ENCODE measurements at places on chromosomes 2 and 18.

- DNase-seq, result no peak
Observed at GRCh38 chr2:54840559-54841468, 117.4 kb downstream of the EML6 start.

- no peak for DNase-seq
Observed at GRCh38 chr2:190404487-190404886, 3.7 kb upstream of the MFSD6 start.

- no peak for DNase-seq
Observed at GRCh38 chr2:101751276-101751815, 53.8 kb downstream of the MAP4K4 start.

- DNase-seq, result no peak
Observed at GRCh38 chr2:127465258-127465657, 47.0 kb downstream of the PROC start.

- DNase-seq, result no peak
Observed at GRCh38 chr2:142180820-142181533, 50.2 kb upstream of the LRP1B start.

- DNase-seq, result no peak
Observed at GRCh38 chr18:52541056-52541455, 201.1 kb downstream of the DCC start.

DNA sequence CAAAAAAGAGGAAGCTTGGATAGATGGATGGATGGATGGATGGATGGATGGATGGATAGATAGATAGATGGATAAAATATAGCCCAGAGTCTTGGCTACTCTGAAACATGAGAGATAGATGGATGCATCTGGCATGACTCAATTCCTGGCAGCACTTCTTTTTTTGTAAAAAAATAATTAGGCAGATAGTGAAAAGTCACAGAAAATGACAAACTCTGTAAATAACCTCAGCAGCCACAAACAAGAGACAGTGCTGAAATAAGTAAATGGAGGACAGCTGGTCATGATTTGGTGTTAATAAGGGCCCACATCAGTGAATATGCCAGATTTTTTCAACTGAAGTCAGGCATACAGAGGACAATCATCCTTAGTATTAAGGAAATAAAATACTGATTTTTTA lies 585.0 kb upstream of the GCFC2 start:
- DNase-seq, result no peak

GRCh38 chr2:24887307-24887874 lies 32.6 kb downstream of the ADCY3 start:
- DNase-seq, result no peak

DNA sequence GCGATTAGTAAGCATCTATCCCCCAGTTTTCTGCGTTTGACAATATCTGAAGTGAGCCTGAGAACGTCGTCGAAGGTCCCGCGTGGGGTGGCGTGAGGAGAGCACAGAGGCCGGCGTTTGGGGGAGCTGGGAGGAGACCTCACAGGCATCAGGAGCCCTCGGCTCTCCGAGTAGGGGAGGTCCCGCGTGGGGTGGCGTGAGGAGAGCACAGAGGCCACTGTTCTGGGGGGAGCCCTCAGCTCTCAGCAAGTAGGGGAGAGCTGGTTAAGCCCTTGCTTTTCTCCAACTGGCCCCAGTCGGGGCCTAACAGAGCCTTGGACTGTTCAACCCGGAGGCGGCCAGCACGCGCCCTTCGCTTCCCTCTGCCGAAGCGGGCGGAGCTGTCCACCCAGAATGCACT lies 134.3 kb downstream of the NFATC1 start:
- DNase-seq, result no peak

DNA sequence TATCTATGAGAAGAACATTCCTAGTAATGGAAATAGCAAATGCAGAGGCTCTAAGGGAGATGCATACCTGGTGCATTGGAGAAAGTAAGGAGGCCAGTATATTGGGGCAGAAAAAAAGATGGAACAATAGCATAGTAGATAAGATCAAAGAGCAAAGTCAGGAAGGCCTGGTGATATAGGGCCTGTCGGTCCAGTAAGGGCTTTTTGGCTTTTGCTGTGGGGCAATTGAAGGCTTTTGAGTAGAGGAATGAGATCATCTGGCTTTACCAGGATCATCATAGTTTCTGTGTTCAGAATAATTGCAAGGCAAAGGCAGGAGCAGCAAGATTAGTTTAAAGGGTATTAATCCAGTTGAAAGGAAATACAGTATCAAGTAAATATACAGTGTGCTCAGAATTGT lies 111.8 kb downstream of the EHBP1 start:
- no peak for DNase-seq

DNA sequence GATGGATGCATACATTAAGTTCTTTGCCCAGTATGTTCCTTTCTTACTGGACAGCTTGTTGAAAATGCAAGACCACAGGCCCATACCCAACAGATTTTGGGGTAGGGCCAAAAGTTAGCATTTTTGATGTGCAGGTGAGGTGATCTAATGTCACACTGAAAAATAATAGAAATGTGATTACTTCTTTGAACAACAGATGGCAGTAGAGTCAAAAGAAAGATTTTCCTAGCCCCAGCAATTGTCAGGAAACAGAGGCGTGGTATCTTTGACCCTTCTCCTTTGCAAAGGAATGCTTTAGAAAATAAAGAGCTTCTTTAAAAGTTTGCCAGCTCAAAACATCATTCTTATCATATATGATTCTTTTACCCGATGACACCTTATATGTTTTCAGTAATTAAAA lies 343.6 kb upstream of the SYT4 start:
- DNase-seq, result no peak
